ENCODE measurements at places on chromosomes 7 and 10.

DNA sequence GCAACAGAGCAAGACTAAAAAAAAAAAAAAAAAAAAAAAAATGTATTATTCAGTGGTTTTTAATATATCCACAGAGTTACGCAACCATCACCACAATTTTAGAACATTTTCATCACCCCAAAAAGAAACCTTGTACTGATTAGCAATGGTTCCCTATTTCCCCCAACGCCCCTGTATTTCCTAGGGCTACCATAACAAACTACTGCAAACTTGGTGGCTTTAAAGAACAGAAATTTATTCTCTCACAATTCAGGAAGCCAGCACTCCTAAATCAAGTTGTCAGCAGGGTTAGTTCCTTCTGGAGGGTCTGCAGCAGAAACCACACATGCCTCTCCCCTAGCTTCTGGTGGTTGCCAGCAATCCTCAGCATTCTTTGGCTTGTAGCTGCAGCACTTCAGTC is 5.9 kb upstream of the NUP42 start:
- peaks cover 5% of the 10 kb centered on the region for H3K36me3 ChIP-seq
- no peaks in the 10 kb centered on the region for H3K27me3 ChIP-seq
- H3K27ac ChIP-seq: no peak overlapping the region
- H3K4me1 ChIP-seq: peaks cover under 1% of the 10 kb centered on the region

DNA sequence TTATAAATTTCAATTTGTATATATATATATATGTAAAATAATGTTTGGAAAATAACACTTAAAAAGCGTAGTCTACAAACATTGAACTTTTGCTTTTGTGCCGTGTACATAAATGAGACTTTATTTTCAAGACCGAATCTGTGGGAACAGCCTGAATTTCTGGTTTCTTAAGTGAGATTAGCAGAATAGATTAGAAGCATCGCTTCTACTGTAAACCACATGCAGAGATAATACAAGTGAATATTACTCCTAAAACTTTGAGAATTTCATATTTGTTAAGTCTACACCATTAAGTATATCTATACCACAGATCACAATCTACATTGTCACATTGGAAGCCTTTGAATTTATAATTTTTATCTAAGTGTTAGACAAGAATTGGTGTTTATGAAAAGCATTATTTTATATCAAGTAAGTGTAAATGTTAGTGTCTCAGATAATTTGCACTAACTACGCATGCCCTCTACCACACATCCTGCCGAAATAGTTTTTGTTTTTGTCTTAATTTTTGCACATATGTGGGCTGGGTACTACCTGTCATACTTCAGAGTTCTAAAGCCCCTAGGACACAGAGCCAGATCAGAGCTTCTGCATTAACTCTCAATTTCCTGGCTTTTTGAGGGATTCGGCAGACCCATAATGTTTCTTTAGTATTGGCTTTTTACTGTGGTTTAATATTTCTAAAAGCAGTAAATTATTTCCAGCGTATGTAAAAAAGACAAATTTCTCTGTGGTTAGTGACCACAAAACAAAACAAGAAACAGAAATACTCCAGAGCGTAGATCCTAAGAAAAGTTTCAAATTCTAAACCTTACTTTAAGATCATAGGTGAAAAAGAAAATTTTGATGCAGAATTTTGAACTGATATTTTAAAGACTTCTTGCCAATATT is 20.0 kb downstream of the TWIST1 start:
- H3K27ac ChIP-seq: no peak overlapping the region
- no peaks in the 10 kb centered on the region for H3K36me3 ChIP-seq
- peaks cover 13% of the 10 kb centered on the region for H3K27me3 ChIP-seq
- no peak overlapping the region for H3K4me3 ChIP-seq
- H3K4me1 ChIP-seq: no peaks in the 10 kb centered on the region
- no peak for DNase-seq

- H3K36me3 ChIP-seq: no peaks in the 10 kb centered on the region
- H3K4me1 ChIP-seq: peaks cover 7% of the 10 kb centered on the region
- peaks cover 2% of the 10 kb centered on the region for H3K27me3 ChIP-seq
- peak overlapping the region; percentile 11 for H3K27ac ChIP-seq
- no peak for DNase-seq
- peak overlapping the region; percentile 22 for H3K4me3 ChIP-seq
Measured at GRCh38 chr7:148242294-148242821, 348.2 kb upstream of the C7orf33 start.

- peaks cover 2% of the 10 kb centered on the region for H3K27me3 ChIP-seq
- no peak overlapping the region for H3K4me3 ChIP-seq
- no peaks in the 10 kb centered on the region for H3K4me1 ChIP-seq
- no peak for DNase-seq
- no peak overlapping the region for H3K27ac ChIP-seq
Measured at GRCh38 chr10:76265441-76266113, 834.2 kb downstream of the LRMDA start.

DNA sequence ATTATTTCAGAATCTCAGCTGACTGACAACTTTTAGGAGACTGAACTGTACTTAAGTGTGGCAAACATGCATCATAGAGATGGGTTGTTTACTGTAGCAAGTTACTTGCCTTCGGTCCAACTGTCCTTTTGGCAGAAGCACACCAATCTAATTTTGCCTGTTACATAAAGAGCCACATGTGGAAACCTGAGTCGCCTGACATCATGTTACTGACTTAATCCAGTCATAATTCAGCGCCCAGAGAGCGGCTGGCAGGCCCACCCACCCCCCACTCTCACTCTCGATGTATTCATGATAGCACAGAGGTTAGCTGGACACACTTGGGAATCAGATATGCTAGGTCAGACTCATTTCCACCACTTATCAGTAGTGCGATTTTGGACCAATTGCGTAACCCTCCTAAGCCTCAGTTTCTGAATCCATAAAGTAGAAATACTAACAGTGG is 57.3 kb upstream of the CAPZA2 start:
- no peaks in the 10 kb centered on the region for H3K4me1 ChIP-seq
- H3K27ac ChIP-seq: no peak overlapping the region
- H3K27me3 ChIP-seq: no peaks in the 10 kb centered on the region
- no peak for DNase-seq
- no peaks in the 10 kb centered on the region for H3K36me3 ChIP-seq

- DNase-seq: no peak
- no peaks in the 10 kb centered on the region for H3K4me1 ChIP-seq
- no peak overlapping the region for H3K4me3 ChIP-seq
- no peaks in the 10 kb centered on the region for H3K36me3 ChIP-seq
Measured at GRCh38 chr7:70512761-70513160, 619.2 kb upstream of the GALNT17 start.

DNA sequence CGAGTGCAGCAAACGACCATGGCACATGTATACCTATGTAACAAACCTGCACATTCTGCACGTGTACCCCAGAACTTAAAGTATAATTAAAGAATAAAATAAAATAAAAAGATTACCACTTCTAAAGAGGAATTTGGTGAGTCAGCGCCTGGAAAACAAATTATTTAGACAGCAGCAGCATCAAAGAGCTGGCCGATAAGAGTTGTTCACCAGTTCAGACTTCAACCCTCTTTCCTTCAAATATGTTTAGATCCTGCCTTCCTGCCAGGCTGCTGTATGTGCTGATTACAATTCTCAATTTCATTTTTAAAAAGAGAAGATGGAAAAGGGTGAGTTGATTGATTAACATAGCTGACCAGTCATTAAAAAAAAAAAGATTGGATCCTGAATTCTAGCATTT is 672.0 kb upstream of the NRP1 start:
- H3K27ac ChIP-seq: no peak overlapping the region
- H3K27me3 ChIP-seq: no peaks in the 10 kb centered on the region
- DNase-seq: no peak
- H3K4me1 ChIP-seq: no peaks in the 10 kb centered on the region
- H3K4me3 ChIP-seq: no peak overlapping the region
- no peaks in the 10 kb centered on the region for H3K36me3 ChIP-seq

- H3K4me1 ChIP-seq: no peaks in the 10 kb centered on the region
- H3K27ac ChIP-seq: no peak overlapping the region
- DNase-seq: no peak
- no peak overlapping the region for H3K4me3 ChIP-seq
- no peaks in the 10 kb centered on the region for H3K27me3 ChIP-seq
- no peaks in the 10 kb centered on the region for H3K36me3 ChIP-seq
Measured at GRCh38 chr10:22183771-22184461, 33.9 kb downstream of the EBLN1 start.

- H3K4me3 ChIP-seq: peak overlapping the region; percentile 90
- H3K36me3 ChIP-seq: peaks cover 7% of the 10 kb centered on the region
- no peaks in the 10 kb centered on the region for H3K27me3 ChIP-seq
- DNase-seq: no peak
Measured at GRCh38 chr7:143287339-143287934, 714 bp upstream of the CASP2 start.

GRCh38 chr10:23383637-23384036 is 39.0 kb upstream of the C10orf67 start:
- no peaks in the 10 kb centered on the region for H3K36me3 ChIP-seq
- H3K27ac ChIP-seq: no peak overlapping the region
- no peaks in the 10 kb centered on the region for H3K27me3 ChIP-seq
- no peak for DNase-seq

DNA sequence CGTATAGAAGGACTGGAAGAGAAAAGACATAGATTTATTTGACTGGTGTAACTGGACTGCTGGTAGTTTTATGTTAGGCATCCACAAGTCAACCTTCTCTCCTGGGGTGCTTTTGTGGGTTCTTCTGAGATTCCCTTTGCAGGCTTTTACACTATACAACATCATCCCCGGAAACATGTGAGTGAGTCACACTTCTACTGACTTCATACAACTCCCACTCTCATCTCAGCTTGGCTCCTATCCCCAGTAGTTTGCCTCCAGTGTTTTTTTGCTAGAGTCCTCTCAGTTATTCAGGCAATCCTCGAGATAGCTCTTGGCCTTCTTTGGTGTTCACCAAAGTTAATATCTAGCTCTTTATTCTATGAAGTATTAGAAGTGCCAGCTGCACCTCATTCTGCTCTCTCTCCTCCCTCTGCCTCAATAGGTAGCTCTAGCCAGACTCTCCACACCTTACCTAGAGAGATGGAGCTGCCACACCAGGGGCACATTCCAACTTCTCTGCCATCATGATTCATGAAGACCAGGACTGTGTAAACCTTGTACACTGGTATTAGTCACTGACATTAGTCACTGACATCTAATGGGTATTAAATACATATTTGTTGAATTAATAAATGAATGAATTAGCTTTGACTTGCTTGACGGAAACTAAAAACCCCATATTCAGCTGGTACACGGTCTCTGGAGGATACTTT is 281.9 kb downstream of the PPP1R3A start:
- no peak for DNase-seq
- H3K4me3 ChIP-seq: no peak overlapping the region
- no peak overlapping the region for H3K27ac ChIP-seq
- H3K27me3 ChIP-seq: no peaks in the 10 kb centered on the region

DNA sequence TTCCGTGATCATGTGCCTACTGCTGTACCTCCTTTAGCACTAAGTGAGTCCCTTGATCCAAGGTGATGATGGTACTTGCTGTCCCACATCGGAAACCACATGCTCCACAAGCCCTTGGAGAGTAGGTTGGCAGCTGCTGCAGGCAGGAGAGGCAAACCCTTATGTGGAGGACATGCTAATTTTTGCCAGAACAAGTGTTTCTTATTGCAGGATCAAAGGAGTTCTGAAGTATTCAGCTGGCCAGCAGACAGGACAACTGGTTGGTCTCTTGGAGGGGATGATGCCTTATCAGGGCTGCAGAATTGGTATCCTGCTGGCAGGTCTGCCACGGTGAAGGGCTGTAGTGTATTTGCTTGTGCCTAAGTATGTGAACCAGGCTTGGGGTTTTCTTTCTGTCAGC is 36.8 kb downstream of the NACAD start:
- H3K4me3 ChIP-seq: no peak overlapping the region
- H3K27ac ChIP-seq: no peak overlapping the region
- no peaks in the 10 kb centered on the region for H3K27me3 ChIP-seq
- H3K36me3 ChIP-seq: peaks cover 3% of the 10 kb centered on the region

DNA sequence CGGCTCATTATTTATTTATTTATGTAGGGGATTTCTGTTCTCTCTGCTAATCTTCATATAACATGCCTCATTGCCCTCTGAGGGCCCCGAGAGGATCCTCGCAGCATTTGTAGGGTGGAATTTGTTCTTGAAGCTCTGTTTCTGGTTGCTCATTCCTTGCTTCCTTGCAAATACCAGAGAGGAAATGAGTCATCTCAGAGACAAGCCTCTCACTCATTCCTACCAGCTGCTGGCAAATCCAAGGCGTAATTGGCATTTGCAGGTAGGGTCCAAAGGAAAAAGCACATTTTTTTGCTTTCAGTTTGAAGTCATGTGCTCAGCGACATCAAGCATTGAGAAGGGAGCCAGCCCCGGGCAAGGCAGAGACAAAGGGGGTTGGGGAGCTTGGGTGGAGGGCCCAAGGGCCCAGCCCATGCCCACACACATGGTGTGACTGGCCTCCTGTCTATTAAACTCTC is 501.6 kb downstream of the GALNT17 start:
- peaks cover 8% of the 10 kb centered on the region for H3K4me1 ChIP-seq
- H3K36me3 ChIP-seq: no peaks in the 10 kb centered on the region
- no peak for DNase-seq
- H3K4me3 ChIP-seq: no peak overlapping the region

DNA sequence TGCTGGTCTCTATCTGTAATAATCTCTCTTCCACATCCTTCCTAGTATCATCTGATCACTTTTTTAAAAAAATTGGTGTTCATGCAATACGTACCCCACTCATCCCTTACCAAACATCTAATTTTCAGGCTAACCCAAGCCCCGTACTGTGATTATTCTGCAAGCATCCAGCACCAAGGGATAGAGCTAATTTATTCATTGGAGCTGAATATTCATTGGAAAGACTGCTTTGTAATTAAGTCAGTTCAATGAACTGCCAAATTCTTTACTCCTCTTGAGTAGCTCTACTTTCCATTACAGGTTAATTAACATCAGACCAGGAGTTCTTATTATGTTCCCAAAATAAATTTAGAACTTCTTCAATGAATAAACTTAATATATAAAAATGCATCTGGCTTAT is 66.4 kb upstream of the MRLN start:
- no peak for DNase-seq

Measured in spinal cord (tissue), 10 donors.